ENCODE measurements at places on chromosomes 5 and 9.
A peak's percentile ranks its signal among the peaks of the same experiment; 100 is the strongest.

GRCh38 chr5:172616730-172617129, 24.3 kb upstream of the NEURL1B start:
- no peak for ATAC-seq

- no peak for ATAC-seq
Observed at GRCh38 chr9:121321016-121321503, 49.0 kb downstream of the STOM start.

DNA sequence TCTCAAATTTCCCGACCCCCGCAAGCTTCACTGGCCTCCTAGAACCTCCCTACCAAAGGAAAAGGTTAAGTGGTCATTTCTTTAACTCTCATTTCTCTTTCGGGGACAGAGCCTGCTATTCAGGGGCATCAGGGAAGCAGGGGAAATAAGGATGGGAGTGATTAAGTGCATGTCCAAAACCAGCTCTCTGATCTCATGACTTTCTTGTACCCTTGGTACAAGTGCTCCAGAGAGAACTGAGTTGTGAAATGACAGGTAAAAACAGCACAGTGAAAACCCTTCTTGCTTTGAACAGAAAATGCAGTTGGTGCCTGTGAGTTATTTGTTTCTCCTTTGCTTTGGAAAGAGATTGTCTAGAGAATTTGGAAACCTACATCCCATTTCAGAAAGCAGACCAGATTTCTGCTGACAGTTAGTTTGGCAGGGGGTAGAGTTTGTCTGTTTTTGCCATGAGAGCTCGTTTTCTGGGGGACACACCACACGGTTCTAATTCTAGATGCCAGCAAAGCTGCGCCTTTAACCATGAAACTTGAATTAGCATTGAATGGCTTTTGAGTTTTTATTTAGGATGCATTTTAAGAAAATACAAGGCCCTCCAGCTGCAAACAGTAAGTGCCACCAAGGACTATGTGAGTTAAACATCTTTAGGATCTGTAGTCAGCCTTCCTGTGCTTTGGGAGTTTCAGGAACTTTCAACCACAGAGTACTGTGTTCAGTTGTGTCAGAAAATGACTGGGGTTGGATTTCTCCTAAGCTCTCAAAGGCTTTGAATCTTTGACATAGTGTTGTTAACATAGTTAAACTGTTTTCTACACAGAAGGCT, 161.7 kb upstream of the LHFPL2 start:
- ATAC-seq, result no peak

DNA sequence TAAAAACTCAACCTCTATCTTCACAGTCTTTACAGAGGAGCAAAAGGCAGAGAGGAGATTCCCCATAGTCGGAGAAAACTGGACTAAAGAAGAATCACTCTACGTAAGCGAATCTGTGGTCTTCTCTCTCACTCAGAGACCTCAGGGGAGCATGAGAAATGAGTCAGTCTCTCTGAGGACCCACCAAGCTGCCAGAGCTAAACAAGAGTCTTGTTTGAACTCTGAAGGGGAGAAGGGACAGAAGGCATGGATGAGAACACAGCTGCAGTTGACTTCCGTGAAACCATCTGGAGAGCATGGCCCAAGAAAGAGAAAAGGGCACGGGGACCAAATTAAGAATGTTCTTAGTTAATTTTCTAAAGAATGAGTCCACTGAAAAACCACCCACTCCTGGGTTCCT, 12.8 kb upstream of the MAN2A1 start:
- ATAC-seq, result no peak

DNA sequence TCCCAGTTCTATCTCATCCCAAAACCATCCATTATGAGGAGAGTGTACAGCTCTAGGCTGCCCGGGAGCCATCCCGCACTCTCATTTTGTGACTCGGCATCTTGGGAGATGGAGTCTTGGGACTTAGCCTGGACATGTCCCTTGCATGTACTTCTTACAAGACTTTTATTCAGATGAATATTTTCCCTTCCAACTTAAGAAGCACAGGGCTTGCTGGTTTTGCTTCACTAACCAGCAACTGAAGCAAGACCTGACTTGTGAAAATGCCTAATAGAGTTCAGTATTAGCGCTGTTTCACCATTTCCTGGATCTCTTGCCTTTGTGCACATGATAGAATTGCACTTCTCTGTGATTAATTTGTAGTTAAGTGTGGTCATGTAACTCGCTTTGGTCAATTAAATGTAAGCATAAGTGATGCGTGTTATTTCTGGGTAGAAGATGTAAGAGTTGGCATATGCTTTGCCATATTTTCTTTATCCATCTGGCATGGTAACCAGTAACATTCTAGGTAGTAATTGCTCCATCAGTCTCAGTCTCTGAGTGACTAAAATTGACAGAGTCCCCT, 55.8 kb downstream of the PDCD1LG2 start:
- peak; percentile 89 for ATAC-seq

- no peak for ATAC-seq
Observed at GRCh38 chr5:51095486-51095885, 287.8 kb upstream of the ISL1 start.

DNA sequence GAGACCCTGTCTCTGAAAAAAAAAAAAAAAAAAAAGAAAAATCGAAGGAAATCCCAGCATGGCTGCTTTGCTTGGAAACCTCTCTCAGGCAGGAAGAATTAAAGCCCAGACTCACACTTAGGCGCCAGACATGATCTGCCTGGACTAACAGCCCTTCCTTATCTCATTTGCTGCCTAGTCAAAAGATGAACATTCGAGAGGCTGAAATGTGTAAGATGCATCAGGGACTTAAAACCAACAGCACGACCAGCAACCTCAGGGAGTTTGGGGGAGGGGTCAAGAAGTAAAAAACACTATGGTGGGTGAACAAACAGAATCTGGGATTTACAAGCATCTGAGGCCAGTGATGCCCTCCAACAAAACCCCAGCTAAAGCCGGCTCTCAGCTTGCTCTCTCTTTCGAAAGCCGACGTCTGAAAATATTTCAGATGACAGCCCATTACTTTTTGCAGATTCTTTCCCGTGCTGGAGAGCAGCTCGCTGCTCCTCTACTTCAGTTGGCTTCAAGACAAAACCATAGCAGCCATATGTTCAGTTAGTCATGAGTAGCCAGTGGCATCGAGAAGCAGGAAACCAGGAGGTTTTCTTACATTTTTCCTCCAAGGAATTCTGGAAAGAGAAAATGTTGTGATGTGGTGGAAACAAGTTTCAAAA, 249.9 kb downstream of the MARCHF11 start:
- no peak for ATAC-seq

- peak; percentile 87 for ATAC-seq
Observed at GRCh38 chr5:141848744-141849414, 29.3 kb downstream of the PCDH1 start.

- ATAC-seq, result no peak
Observed at GRCh38 chr5:113451797-113452196, 17.0 kb upstream of the TSSK1B start.

DNA sequence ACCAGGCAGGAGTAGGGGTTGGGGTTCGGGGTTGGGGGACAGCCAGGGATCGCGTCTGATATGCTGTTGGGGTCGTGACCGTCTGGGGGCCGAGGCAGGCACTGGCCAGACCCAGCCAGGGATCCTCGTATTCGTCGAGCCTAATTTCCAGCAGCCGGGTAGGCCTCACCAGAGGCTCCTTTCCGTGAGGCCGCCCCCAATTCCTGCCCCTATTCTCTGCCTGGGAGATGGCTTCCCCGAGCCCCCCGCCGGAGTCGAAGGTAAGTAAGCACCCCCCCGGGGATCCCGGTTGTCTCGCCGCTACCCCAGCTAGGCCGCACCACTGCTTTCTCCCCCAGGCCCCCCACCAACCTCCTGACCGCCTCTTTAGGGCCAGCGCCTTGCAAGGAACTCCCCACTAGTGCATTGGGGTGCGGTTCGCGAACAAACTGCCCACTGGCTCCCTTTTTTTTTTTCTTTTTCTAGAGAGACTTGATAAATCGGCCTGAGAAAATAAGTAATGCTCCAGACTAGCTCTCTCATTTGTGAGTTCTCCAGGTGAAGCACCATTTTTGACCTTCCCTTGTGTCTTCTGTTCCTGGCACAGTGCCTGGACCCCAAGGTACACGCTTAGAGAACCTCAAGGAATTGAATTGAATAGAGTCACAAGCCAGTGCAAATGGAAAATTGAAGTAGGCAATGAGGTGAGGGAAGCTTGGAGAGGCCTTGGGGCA, 435 bp downstream of the ZNF189 start:
- ATAC-seq, result no peak

DNA sequence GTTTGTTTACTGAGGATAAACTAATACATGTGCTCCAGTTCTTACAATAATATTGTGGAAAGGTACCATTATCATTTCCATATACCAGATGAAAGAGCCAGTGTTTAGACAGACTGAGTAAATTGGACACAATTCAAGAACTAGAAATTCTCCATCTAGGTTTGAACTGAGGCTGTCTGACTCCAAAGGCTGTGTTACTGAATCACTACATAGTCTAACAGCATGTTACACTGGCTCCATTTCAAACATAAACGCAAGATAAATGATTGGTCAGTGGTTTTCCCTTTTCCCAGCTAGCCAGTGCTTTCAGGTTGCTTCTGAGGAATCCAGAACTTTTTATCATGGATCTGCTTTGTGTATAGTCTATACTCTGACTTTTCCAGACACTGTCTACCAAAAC, 8.1 kb downstream of the SPDL1 start:
- ATAC-seq, result no peak

- ATAC-seq, result peak; percentile 20
Observed at GRCh38 chr5:88736494-88736893, 146.5 kb downstream of the MEF2C start.

DNA sequence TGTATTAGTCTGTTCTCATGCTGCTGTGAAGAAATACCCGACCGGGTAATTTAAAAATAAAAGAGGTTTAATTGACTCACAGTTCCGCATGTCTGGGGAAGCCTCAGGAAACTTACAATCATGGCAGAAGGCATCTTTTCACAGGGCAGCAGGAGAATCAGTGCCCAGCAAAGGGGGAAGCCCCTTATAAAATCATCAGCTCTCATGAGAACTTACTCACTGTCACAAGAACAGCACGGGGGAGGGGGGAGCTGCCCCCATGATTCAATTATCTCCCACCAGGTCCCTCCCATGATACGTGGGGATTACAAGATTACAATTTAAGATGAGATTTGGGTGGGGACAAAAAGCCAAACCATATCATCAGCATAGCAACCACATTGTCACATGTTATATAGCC, 102.5 kb downstream of the GPBP1 start:
- ATAC-seq, result no peak

DNA sequence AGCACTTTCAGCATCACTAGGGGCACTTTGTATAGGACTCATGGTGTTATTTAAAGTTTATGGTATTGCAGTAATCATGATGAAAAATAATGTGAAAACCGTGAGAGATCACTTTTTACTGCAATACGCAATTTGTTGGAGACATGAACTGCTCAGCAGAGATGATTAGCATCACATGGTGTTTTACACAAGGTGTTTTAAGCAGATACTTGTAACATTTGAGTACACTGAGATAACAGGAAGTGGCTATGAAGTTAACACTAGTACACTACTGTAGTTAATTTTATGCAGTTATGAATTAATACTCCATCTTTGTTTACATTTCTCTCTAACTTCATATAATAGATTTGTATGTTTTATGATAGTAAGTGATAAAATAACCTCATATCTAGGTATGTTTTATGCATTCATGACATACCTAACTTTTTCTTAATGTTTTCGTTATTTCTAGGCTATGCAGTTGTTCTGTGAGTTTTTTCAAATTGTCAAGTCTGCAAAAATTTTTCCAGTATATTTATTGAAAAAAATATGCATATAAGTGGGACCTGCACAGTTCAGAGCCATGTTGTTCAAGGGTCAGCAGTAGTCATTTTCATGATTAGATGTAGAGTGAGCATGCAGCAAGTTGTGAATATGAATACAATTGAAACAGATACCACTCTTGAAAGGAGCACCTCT, 13.0 kb downstream of the SUB1 start:
- ATAC-seq, result no peak
